ENCODE measurements at places on chromosomes 11 and 22.
A peak's percentile ranks its signal among the peaks of the same experiment; 100 is the strongest.

GRCh38 chr11:71179877-71180605 is 72.3 kb downstream of the SHANK2 start:
- DNase-seq = peak; percentile 8

GRCh38 chr11:123880912-123881311 is 4.6 kb downstream of the TMEM225 start:
- no peak for DNase-seq

DNA sequence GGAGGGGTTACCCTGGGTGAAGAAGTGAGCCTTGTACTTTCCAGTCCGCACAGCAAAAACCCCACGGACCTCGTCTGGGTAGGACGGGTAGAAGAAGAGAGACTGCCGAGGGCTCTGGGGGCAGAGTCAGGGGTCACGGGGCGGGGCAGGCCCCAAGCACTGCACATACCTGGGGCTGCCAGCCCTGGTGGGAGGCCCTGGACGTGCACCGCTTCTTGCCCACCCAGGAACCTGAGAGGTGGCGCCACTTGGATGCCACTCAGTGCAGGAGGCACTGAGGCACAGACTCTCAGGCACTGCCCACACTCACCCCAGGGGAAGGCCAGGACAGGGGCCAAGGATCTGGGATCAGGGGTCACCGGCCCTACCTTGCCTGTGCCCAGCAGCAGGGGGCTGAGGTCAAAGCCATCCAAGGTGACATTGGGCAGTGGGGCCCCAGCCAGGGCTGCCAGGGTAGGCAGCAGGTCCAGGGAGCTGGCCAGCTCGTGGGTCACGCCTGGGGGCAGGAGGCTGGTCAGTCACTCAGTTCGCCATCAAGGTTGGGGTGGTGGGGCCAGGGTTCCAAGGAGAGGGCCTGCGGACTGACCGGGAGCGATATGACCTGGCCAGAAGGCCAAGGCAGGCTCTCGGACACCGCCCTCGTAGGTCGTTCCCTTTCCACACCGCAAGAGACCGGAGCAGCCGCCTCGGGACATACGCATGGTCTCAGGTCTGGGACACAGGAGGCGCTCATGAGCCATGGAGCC is 2.2 kb downstream of the ARSA start:
- DNase-seq = no peak

DNA sequence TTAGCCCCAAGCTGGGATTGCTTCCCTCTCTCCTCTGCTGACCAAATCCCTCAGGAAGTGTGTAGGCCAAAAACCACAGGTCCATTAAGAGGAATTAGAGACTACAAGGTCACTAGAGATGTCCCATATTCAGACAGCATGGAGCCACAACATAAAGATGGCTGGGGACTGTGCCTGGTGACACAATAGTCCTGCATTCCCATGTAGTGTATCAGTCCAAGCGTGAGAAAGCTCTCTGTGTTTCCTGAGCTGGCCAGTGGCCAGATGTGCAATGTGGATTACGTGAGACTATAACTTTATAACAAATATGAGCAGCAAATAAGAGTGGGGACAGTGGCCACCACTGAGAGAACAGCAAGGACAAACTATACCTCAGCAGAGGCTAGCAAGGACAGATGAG is 7.6 kb upstream of the MS4A10 start:
- peak; percentile 40 for DNase-seq

GRCh38 chr11:44305470-44306051 is 4.4 kb downstream of the ALX4 start:
- DNase-seq = no peak

GRCh38 chr11:89293965-89294679 is 116.4 kb downstream of the TYR start:
- DNase-seq = no peak

DNA sequence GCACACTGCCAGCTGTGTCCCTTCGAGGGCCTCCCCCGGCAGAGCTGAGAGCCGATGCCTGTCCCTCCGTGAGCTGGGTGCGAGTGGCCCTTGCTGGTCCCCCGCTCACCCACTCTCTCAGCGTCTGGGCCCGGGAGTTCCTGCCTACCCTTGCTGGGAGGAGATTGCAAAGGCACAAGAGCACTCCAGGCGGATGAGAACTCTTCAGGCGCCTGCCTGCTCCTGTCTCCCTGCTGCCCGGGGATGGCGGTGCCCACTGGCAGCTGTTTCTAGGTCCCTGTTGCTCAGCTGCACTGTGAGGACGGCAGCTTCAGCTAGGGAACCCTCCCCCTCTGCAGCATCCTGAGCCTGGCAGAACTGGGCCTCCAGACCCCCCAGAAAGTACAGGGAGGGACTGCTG is 61.1 kb downstream of the FLRT1 start:
- DNase-seq = no peak

GRCh38 chr11:129885381-129885780 is 10.0 kb downstream of the NFRKB start:
- no peak for DNase-seq

GRCh38 chr22:20180640-20181039 is 29.8 kb upstream of the CCDC188 start:
- no peak for DNase-seq

DNA sequence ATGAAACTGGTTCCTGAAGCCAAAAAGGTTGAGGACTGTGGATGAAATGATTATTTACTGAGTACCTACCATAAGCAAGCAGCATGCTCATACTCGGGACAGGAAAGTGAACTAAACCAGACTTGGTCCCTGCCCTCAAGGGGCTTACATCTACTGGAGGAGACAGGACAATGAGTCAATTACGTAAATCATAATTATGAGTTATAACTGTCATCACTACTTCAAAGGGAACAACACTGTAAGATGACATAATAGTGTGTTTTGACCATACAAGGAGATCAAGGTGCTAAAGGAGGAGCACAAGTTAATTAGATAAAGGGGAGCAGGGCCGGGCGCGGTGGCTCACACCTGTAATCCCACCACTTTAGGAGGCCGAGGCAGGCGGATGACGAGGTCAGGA is 2.5 kb downstream of the FAM227A start:
- DNase-seq = no peak

DNA sequence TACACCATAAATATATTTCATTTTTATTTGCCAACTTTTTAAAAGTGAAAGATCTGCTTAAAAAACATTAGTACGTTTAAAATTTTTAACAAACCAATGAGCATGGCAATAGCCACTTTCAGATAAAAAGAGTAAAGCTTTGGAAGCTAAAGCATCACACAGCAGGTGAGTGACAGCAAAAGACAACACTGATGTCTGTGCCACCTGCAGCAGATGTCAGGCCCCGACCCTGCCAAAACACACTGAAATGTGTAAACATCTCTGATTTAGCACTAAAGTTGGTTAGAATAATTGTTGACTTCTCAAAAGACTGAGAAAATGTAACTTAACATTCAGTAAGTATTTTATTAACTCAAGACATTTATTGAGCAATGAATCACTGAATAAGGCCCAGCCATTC is 232.9 kb downstream of the DLG2 start:
- DNase-seq = no peak

GRCh38 chr22:37316875-37317371 is 34.6 kb downstream of the CYTH4 start:
- DNase-seq = peak; percentile 83

DNA sequence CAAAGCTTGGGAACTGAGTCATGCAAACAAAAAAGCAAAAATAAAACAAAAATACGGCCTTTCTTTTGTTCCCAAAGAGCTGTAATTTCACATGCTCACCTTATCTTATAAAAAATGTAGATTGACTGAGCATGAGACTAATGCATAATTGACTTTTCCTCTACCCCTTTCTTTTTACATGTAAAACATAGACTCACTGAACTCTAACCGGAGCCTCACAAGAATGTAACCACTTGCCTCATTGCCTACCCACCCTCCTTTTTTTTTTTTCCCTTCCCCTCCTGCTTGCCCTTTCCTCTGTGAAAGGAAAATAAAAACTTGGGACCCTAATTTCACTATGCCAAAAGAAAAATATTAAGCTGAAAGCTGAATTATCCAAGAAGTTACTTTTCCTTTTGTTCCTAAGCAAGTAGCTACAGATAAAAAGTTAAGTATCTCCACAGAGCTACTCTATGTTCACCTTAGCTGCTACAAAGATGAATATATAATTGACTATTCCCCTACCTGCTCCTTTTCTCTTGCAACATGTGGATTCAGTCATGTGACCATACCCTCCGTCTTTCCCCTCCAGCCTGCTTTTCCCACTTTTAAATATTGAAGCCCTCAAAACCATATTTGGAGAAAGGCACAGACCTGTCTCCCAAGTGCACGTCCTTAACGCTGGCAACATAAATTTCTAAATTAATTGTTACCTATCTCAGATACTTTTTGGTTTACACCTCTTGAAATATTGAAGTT is 39.6 kb upstream of the WEE1 start:
- no peak for DNase-seq

- DNase-seq = no peak
Measured at GRCh38 chr11:125221461-125221860, 56.9 kb downstream of the PKNOX2 start.

DNA sequence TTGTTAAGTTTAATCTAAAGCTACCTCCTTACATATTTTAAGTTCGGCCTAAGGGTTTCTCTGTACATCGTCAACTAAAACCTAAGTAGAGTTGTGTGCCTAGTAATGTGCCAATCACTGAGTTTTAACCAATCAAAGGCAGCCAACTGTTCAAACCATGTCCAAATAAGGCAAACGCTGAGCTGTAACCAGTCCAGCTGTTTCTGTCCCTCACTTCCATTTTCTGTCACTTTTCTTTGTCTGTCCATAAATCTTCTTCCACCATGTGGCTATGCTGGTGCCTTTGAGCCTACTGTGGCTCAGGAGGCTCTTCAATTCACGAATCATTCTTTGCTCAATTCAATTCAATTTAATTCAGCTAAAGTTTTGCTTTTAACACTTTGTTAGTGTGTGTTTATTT is 13.9 kb upstream of the ATXN10 start:
- DNase-seq = no peak

GRCh38 chr11:64152841-64153691 is 12.8 kb downstream of the MACROD1 start:
- DNase-seq = peak; percentile 71

DNA sequence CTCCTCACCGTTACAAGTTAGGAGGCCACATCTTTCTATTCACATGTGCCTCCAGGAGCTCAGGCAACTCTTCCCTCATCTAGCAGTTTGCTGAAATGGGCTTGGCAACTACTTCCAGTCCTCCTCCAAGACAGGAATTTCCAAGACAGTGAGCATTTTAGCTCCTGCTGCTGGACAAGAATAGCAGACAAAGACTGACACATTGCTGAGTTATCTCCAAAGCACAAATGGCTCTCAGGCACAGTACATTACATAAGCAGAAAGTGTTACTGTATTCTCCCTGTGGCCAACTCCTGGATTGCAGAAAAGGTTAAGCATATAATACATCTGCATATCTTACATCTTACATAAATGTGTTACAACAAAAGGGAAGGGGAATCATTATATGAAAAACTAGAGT is 83.2 kb upstream of the POU2AF2 start:
- no peak for DNase-seq

- no peak for DNase-seq
Measured at GRCh38 chr22:26724414-26724813, 67.0 kb downstream of the MIAT start.

- peak; percentile 24 for DNase-seq
Measured at GRCh38 chr11:132559331-132560036, 972.8 kb downstream of the OPCML start.

GRCh38 chr11:22491555-22492225 is 133.9 kb downstream of the FANCF start:
- no peak for DNase-seq

DNA sequence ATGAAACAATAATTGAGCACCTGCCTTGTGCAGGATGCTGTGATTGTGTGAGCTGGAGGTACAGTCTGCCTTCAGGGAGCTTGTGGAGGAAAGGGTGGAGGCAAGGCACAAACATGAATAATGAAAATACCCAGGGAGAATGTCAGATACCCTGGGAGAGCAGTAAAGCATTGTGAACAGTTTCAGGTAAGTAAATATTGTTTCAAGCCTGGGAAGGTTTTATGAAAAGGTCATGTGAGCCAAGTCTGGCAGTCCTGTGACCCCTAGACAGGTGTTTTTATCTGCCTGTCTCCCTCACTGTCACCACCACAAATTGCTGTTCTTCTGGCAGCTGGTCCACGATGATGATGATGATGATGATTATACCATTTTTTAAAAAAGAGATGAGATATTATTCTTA is 32.0 kb downstream of the SPECC1L start:
- no peak for DNase-seq

DNA sequence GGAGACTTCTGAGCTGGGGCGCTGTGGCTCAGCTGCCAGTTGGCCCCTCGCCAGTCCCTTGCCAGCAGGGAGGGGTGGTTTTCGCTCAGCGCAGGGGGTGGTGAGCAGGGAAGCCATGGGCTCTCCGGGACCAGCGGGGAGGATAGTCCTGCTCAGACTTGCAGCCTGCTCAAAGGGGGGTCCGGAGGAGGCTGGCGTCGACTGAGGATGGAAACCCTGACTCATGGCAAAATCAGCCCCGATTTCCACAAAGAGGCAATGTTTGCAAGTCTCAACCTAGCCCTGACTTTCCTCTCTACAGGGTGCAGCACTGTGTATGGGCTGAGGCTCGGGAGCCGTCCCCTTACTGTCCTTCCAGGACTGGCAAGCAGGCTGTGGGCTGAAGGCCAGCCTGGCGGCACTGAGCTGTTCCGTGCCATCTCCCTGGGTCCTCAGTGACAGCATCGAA is 35.1 kb downstream of the FBLN1 start:
- no peak for DNase-seq

DNA sequence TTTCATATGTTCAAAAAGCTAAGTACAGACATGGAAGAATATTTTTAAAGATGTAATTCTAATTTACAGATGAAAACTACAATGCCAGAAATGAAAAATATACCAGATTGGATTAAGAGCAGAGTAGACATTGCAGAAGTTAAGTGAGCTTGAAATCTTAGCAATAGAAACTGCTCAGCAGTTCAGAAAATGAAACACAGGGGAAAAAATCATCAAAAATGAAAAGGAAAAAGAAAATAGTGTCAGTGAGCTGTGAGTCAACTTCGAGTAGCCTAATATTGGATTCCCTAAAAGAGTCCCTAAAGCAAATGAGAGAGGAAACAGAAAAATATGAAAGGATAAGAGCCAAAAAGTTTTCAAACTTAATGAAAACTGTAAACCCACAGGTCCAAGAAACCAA is 25.8 kb upstream of the IL10RA start:
- DNase-seq = no peak

DNA sequence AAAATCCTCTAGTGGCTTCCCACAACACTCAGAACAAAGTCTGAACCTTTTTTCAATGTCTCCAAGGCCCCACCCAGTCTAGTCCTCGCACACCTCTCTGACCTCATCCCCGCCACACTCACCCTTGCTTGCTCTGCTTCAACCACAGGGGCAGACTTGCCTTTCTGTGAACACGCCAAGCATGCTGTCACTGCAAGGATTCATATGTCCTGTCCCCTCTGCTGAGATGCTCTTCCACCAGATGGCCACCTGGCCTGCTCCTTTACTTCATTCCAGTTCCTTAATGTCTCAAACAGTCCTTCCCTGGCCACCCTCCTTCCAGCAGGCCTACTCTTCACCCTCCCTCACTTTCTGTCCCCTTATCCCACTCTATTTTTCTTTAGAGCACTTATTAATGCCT is 60.6 kb upstream of the ARHGAP20 start:
- peak; percentile 55 for DNase-seq

GRCh38 chr11:1521382-1522080 is 35.0 kb upstream of the MOB2 start:
- DNase-seq = no peak

- DNase-seq = peak; percentile 84
Measured at GRCh38 chr11:30143098-30143705, 87.6 kb upstream of the FSHB start.
